ENCODE measurements at places on chromosomes 1 and 21. TPM values are rescaled to one million over a fixed set of nuclear protein-coding genes. Genes with fewer than 3 reads are reported as not detected.

DNA sequence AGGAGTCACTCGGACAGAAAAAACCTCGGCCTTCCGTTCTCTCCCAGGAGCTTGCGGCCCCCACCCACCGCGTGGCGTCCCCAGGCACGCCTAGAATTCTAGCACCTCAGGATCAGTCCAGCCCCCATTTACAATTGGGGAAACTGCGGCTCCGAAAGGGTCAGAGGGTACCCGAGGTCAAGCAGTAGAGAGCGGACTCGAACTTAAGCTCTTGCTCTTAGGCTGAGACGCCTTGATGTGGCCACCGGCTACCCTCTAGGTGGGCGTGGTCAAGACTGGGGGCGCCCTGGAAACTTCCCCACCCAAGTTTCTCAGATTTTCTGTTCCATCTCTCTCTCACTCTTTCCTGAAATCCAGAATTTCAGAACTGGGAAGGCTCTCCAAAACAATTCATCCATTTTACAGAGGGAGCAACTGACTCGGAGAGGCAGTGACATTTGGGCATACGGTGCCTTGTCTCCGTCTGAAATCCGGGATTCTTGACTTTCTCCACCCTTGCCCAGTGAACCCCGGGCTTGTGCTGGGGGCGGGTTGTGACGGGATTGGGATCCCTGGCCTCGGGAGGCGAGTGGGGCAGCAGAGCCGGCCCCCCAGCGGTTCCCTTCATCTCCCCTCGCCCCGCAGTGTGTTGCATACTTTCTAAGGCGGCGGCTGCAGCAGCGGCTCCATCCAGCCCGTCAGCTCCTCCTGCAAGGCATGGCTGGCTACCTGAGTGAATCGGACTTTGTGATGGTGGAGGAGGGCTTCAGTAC is 777 bp downstream of the AZIN2 start:
- no peak for DNase-seq
- H3K4me3 ChIP-seq = peak overlapping the region; percentile 73
- no peaks in the 10 kb centered on the region for H3K36me3 ChIP-seq
- H3K27ac ChIP-seq = no peak overlapping the region
- H3K4me1 ChIP-seq = peaks cover 24% of the 10 kb centered on the region

DNA sequence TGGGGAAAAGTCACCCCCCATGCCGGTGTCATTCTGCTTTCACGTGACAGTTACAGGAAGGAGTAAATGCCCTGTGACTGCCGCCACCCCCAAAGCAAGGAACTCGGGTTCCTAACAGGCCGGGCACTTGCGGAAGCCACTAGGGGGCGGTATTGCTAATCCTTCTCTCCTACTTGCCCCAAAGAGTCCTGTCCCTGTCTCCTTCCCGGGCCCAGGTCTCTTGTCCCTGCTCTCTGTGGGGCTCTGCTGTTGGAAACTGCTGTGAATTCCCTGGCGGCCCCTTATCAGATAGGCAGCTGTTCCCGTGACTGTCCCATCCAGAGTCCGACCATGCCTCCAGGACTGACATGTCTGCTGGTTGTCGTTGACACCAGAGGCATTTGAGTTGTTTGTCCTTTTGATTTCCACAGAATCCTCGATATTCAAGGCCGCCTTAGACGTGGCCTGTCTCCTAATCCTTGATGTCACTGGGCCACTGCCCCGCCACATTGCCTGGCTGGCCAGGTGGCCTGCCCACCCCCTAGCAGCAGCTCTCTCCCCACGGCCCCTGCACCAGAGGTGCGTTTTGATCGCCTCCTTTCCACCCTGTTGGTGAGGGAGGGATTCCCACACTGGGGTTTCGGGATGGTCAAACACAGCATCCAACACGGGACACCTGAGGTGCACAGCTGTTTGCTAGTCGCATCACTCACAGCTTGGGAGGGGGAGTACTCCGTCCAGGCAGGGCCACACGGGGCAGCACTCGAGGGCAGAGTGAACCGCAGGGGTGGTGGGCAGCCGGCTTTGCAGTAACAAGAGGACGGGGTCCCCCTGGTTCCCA is 37.3 kb downstream of the CHAF1B start:
- DNase-seq = peak; percentile 46
- H3K27ac ChIP-seq = no peak overlapping the region
- H3K4me1 ChIP-seq = peaks cover 16% of the 10 kb centered on the region
- H3K4me3 ChIP-seq = no peak overlapping the region
- H3K27me3 ChIP-seq = no peaks in the 10 kb centered on the region

GRCh38 chr1:2314803-2315673 is 76.3 kb downstream of the MORN1 start:
- H3K4me1 ChIP-seq = peaks cover 15% of the 10 kb centered on the region
- H3K4me3 ChIP-seq = peak overlapping the region; percentile 27
- no peaks in the 10 kb centered on the region for H3K27me3 ChIP-seq
- peak; percentile 61 for DNase-seq

Gene JAM2
- total RNA-seq = 0.30 TPM
